ENCODE measurements at places on chromosomes 3 and 15.

DNA sequence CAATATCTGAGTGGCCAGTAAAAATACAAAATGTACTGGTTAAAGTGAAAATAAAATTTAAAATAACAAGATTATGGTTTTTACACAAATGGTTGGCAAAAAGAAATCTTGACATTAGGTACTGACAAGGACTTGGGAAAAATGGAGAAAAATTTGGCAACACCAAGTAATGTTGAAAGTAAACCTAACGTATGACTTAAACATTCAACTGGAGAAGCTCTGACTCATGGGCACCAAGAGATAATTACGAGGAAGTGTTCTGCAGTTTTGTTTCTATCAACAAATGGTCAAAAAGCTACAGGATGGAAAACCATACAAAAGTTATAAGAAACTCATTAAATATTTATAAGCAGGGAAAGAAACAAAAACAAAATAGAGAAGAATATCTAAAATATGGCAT is 177.7 kb downstream of the ZNF385D start:
- no peak for DNase-seq

- DNase-seq, result no peak
Observed at GRCh38 chr15:99565049-99565298, 810 bp upstream of the MEF2A start.

DNA sequence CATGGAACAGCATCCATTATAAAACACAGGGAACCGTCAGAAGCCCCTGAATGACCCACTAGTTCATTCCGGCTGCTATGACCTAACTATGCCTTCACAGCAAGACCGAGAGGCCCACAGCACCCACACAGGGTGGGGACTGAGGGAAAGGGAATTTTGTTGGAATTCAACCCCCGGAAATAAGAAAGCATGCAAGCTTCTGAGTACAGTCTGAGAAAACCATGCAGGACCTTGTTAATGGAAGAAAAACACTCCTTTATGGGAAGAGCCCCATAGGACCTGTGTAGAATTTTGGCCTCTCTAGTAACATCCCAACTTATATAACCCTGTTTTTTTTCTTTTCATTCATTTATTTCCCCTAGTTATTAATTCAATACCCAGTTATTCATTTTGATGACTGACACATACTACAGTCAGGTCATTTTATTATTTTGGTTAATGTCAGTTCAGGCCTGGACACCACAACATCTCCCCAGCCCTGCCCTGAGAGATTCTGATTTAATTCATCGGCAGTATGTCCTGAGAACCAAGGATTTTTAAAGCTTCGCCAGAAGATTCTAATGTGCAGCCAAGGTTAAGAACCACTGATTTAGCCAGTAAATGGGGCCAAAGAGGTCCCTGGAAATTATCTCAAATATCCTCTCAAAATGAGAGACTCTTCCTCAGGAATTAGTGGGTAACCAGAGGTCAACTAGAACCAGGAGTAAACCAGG is 231.6 kb upstream of the GOLGA6L4 start:
- DNase-seq, result no peak

DNA sequence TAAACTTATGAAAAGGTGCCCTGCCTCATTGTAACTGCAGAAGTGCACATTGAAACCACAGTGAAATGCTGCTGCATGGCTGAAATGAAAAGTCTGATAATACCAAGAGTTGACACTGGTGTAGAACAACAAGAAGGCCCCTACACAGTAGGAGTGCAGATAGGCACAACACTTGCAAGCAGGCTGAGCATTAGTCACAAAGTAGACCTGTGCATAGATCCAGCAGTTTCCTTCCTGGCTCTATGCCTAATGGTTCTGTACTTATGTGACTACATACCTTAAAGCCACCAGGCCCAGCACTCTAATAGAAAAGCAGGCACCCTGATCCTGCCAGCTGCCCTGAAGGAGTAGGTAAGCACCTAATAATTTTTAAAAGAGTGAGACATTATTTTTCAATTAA is 41.8 kb downstream of the PRR23E start:
- no peak for DNase-seq

DNA sequence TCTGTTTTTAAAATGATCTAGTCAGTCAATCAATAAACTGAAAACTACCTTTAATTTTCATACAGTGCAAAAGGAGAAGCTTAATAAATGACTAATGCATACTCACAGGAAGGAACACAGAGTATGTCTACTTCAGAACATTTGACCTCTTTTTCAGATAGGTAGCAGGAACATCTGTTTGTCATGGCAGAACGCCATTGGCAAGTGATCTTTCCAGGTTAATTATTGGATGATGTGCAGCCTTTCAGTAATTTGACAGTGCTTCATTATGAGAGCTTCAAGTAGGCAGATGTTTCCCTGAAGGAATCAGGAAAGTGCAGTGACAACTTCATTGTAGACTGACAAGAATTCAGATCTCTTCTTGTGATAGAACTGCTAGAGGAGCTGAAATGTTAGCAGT is 325.0 kb downstream of the OTOL1 start:
- DNase-seq, result no peak

DNA sequence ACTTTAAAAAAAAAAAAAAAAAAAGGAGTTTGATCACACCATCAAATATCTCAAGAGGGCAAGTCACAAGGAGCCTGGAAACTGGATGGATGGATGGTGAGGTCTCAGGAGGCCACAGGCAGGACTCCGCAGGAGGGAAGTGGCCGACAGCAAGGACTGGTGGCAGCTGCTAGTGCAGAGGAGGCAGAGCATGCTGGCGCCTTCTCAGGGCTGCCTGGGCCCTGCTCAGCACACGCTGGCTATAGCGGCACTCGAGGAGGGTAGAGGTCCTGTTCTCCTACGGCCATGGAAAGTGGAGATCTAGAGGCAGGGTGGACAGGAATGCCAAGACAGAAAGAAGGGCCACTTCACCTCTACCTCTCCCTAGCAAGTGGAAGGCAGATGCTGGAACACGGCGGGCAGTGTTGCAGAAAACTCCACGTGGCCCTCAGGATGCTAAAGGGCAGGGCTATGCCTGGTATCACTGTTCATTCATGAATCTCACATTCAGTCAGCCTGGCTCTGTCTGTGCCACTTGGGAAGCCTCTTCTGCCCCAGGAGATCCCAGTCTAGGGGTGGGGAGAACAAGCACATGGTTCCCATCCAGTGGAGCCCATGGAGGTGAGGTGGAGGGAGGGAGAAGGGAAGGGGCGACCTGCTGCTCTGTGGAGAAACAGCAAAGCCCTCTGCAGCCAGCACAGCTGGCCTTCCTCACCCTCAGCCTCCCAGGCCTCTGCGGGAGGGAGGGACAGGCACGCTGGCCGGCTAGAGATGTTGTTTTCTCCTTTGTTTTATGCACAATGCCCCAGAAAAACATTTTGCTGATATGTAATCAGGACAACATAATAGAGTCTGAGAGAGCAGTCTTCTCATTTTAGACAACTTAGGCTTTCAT is 71.0 kb downstream of the OXNAD1 start:
- DNase-seq, result no peak

- peak; percentile 77 for DNase-seq
Observed at GRCh38 chr15:78909791-78910228, 35.0 kb downstream of the CTSH start.

- no peak for DNase-seq
Observed at GRCh38 chr3:195563317-195563716, 20.2 kb upstream of the PPP1R2 start.

GRCh38 chr3:23105048-23105447 is 98.1 kb upstream of the UBE2E2 start:
- no peak for DNase-seq

DNA sequence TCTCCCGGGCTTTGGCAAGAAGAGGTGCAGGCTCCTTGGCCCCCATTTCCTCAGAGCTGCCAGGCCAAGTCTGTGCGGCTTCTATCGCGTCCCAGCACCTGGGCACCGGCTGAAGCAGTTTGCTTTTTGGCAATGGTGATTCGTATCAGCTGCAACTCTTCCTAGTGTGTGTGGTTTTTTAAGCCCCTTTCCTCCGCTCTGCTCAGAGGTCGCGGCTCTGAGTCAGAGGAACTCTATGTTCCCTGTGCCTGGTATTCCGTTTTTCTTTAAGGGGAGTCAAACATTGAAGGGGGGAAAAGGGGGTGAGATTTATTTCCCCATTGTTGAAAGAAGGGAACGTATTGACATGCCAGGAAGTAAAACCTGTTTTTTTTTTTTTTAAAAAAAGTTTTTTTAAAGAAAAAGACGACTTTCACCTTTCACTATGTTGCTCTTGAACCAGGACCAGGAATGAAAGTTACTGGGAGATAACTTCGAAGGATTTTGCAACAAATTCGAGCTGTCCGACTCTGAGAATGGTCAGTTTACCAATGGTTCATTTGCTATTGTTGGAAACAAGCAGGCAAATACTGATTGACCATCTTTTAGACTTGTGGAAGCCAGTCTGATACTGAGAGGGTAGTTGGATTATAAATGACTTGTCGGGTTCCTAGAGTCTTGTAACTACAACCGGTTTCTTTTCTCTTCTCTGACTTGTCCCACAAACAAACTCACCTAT is 1.1 kb downstream of the ARMC8 start:
- DNase-seq, result no peak

DNA sequence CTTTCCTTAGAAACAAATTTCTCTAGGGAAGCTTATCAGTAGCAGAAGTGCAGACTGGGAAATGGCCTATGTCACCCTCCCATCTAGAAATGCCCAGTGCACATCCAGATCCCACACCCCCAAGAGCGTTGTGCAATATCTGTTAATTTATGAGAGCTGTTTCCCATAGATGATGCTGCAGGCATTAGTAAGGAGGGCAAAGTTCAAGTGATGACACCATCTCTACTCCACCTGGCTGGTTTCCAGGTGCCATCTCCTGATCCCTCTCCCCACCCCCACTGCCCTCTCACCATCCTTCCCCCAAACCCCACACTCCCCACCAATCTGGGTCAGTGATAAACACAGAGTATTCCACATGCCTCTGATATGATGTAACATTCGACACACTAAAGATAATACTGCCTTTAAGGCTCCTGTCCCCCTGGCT is 39.4 kb downstream of the AGTR1 start:
- peak; percentile 78 for DNase-seq

- DNase-seq, result no peak
Observed at GRCh38 chr3:9041626-9042025, 78.4 kb upstream of the RAD18 start.

DNA sequence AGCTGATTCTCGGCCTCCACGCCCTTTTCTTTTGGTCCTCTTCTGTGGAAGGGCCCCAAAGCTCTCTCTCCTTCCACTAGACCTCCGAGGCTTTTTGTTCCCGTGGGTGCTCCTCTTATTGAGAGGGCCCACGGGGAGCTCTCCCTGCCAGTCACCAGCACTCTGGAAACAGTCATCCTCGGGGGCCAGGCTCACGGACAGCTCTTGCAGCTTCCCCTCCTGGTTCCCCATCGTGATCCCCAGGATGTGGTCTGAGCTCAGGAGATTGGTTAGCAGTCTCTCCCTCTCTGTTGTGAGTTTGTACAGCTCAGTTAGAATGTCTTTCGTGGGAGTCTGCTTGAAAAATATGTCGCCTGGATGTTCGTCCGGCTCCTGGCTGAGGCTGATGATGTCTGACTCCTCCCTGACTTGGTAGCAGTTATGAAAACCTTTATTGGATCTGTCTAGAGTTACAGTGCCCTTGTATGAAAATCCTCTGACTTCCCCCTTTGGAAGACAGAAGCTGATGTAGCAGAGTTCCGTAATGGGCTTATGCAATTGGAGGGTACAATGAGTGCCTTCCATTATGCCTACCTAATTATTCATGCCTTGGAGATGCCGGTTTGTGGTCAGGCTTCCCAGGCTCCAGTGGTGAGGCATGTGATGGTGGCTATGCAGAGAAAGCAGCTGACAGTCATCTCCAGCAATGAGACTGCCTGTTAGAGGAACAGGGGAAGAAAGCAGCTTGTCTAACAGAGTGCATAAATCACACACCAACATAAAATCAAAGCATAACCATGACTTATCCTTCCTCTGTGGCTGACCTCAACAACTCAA is 40.0 kb downstream of the FMN1 start:
- no peak for DNase-seq

GRCh38 chr3:99678896-99679295 is 40.5 kb downstream of the COL8A1 start:
- no peak for DNase-seq

- peak; percentile 94 for DNase-seq
Observed at GRCh38 chr3:12556690-12557472, at the start of gene MKRN2. Gene MKRN2, plus strand, starts transcription at chr3:12557087. Its CDS starts 64 bp downstream, at chr3:12557151.

DNA sequence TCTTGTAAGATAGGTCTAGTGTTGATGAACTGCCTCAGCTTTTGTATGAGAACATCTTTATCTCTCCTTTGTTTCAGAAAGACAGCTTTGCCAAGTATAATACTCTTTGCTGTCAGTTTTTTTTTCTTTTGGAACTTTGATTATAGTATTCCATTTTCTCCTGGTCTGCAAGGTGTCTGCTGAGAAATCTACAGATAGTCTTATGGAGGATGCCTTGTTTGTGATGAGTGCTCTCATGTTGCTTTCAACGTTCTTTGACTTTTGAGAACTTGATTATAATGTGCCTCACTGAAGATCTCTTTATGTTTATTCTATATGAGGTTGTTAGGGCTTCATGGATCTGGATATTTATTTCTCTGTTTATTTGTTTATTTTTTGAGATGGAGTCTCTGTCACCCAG is 60.3 kb downstream of the DOCK3 start:
- DNase-seq, result no peak

DNA sequence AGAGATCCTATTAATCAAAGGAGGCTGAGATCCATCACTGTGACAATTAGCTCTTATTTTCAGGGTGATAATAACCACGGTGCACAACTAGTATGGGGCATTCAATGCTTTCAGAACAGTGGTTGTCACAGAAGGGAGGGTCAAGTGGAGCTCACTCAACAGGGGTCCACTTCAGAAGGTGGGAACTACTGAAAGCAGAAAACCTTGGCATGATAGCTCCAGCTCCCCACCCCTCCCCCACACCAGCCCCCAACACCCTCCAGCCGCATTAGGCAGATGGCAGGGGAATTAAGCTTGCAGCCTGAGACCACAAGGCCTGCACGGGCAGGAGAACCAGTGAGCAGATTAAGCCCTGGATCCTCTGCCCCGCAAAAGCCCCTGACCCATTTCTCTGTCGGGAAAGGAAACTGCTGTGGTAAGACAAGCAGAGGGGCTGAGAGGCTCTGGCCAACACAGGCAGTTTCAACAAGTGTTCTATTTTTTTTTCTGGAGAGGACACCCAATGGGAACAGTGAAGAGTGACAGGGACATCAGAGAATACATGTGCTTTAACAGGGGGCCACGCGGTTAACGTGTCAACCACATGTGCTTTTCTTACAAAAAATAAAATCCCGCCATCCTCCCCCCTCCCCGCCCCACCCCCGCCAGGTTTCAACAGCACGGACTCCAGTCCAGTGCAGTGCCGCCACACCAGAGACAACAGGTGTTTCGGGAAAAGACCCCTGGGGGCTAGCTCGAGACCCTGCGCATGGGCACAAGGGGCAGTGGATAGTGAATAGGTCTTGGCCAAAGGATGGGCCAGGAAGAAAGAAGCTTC is 997 bp downstream of the FYCO1 start:
- peak; percentile 19 for DNase-seq

- peak; percentile 42 for DNase-seq
Observed at GRCh38 chr3:155676252-155676981, 68.5 kb downstream of the PLCH1 start.

DNA sequence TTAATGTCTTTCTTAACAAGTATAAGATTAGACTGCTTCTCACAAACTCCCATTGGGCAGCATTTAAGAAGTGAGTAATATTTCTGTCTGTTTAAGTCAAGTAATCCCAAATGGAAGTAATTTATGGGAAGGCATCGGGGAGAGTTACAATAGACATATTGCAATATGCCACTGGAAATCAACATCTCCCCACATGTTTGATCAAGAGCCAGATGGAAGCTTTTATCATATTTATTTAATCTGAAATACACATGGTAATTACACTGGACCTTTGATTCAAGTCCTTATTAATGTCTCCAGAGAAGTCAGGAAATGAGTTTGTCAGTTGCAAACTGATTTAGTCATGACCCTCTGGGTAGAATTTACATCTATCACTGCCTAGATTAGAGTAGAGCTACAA is 943.8 kb downstream of the VGLL3 start:
- DNase-seq, result no peak

All from hepatocyte (in vitro differentiated cells).